Inflammatory macrophage treated with lipopolysaccharide for 4 hours (primary cell): ENCODE measurements at places on chromosomes 7 and 10.
A peak's percentile ranks its signal among the peaks of the same experiment; 100 is the strongest.

DNA sequence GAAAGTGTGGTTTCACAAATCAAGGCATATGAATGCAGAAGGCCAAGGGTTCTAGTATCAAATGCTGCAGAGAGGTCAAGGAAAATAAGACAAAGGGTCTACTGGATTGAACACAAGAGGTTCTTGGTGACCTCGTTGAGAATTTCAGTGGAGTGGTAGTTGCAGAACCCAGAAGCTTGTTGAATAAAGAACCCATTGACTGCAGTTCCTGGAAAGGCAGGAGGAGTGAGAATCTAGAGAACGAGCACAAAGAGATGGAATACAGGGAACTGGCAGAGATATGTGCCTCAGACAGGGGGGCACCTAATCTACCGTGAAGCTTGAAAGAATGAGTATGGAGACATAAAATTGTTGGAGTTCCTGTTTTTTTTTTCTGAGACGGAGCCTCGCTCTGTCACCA lies 3.5 kb upstream of the SEPTIN7 start:
- no peak for DNase-seq

DNA sequence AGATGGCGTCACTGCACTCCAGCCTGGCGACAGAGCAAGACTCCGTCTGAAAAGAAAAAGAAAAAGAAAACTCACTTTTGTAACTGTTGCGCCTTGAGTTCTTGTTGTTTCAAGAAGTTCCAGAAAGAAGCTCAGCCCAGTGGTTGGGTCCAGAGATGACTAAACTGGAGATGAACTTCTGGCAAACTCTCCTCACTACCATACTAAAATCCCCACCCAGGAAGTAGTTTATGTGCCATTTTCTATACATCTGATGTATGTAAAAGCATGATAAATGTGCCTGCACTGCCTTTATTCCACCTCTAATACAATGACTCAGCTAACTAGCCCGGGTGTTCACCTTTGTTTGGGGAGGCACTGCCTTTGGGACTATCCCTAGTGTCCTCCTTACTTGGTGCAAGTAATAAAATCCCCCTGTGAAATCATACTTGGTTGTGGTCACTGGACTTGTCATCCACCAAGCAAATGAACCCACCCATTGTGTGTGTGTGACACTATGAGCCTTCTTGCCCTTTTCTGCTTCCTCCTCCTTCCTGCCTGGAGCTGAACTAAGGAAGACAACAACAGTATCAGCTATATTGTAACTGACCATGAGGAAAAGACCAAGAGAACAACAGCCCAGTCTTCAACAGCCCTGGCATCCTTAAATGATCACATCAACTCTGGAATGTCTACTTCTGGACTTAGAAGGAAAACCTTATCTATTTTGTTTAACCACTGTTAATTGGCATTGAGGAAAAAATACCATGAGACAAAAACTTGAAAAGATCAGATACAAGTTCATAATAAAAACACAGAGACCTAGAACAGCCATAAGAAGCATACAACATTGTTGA lies 33.6 kb downstream of the JMJD1C start:
- peak; percentile 83 for DNase-seq

- DNase-seq: no peak
Measured at GRCh38 chr7:9083837-9084236, 650.4 kb downstream of the NXPH1 start.

- DNase-seq: peak; percentile 14
Measured at GRCh38 chr10:98267894-98268693, at the start of gene LOXL4. Gene LOXL4, minus strand, starts transcription at chr10:98268194. Its CDS starts 5,175 bp downstream, at chr10:98263019.

DNA sequence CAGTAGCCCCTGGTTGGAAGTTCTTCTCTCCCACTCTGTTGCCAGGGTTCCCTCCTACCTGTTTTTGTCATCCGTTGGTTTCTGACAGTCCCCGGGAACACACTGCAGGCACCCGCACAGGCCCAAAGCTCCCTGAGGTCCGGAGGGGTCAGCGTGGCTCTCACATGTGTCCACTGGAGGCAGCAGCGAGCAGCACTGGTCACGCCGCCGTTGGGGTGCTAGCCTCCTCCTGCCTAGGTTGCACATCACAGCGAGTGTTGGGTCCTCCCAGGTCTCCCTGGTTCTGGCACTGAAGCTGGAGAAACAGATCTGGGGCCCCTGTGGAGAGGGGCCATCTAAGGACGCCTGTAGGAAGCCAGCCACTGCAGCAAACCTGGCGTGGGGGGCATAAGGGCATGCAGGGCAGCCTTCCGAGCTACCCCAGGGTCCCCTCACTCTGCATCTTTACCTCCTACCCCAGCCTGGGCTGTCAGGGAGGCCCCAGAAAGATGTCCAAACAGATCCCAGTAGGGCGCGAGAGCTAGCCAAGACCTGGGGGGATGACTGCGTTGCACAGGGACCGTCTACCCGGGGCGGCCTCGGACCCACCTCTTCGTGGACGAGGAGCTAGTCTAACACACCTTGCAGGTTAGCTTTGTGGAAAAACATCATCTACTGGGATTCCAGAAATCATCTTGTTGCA lies 28.9 kb downstream of the LRRC27 start:
- peak; percentile 24 for DNase-seq

- peak; percentile 54 for DNase-seq
Measured at GRCh38 chr10:46228563-46229071, 58.2 kb upstream of the ANTXRL start.

DNA sequence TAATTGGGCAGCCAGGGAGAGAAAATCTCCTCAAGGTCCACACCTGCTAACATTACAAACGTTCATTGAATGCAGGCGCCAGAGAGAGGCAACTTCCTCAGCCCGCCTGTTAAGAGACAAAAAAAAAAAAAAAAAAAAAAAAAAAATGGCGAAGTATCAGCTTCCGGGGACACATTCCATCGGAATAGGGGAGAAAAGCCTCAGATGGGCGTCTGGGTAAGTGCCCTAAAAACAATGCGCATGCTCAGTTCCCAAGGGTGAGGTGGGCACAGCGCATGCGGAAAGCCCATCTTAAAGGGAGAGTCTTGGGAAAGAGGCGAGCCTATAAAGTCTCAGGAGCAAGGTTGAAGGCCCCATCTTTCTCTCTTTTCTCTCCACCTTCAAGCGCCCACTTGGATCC lies 1139.7 kb upstream of the CELF2 start:
- DNase-seq: no peak

GRCh38 chr10:106652279-106652678 lies 512.2 kb downstream of the SORCS1 start:
- DNase-seq: no peak

- peak; percentile 98 for DNase-seq
Measured at GRCh38 chr10:93160829-93161228, 87.1 kb downstream of the CYP26A1 start.

GRCh38 chr10:126147866-126148587 lies 240.2 kb downstream of the ADAM12 start:
- no peak for DNase-seq

DNA sequence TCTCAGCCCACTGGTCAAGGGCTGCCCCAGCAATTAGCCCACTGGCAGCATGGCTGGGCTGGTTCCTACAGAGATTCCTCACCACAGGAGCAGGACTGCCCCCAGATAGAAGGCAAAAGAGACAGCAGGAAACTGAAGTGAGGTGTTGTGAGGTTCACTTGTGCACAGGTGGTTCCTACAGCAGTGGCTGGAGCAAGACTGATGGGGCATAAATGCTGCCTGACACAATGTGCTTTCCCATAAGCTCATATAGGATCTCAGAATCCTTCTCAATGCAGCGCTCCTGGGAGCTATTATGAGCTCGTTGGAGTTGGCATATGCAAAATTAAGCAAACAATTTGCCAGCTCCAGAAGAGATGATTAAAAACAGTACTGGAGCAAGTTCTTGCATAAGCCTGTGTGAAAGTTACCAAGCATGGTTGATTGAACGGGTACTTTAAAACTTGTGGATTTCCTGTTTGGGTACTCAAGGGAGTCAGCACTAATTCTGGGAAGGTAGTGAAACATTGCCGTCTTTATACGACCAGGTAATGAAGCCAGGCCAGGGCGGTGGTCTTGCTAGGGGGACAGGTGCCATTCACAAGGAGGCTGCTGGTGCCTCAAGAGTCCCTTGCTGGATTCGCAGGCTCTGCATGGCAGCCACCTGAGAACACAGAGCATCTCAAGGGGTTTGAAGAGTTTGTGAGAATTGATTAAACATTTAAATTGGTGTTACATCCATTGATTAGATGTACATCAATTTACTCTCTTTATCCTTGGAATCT lies 20.3 kb upstream of the PRKCQ start:
- DNase-seq: no peak

DNA sequence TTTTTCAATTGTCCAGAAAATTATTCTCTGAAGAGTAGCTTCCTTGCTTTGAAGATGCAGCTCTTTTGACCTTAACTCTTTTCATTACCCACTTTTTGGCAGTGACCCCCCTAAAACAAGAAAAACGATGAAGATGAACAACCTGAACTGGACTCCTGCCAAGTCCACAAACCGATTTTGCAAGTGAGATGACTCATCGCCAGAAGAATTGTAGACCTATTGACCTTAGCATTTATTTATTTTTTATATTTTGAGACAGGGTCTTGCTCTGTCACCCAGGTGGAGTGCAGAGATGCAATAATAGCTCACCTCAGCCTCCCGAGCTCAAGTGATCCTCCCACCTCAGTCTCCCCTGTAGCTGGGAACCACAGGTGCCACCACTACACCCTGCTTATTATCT lies 859.2 kb downstream of the GATA3 start:
- no peak for DNase-seq

GRCh38 chr7:29032146-29032545 lies 74.0 kb upstream of the TRIL start:
- DNase-seq: no peak

GRCh38 chr10:114646426-114646825 lies 11.6 kb downstream of the ABLIM1 start:
- DNase-seq: no peak

- no peak for DNase-seq
Measured at GRCh38 chr10:124601016-124601415, 139.4 kb downstream of the LHPP start.

- no peak for DNase-seq
Measured at GRCh38 chr10:124344931-124345330, 73.8 kb downstream of the OAT start.

- DNase-seq: no peak
Measured at GRCh38 chr7:22932896-22933295, 81.0 kb downstream of the HYCC1 start.

DNA sequence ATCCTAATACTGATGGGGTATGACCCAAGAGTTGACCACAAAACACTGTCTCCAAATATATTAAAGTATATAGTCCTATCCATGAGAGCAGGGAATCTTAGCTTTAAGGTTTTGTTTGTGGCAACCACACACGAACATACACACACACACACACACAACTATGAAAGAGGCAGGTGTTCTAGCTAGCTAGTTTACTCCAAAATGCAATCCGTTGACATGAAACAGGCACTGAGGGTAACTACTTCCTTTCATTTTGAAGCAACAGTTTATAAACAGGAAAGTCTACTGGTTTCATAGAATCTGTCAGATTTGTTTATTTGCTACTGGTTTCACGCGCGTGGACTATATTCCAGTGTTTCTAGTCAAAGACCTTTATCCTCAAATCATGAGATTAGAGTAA lies 14.8 kb downstream of the HTR5A start:
- DNase-seq: no peak
